NCI-H446 treated with DMSO at 0.1 percent for 48 hours (cell line): ENCODE measurements at places on chromosomes 6 and 20.

DNA sequence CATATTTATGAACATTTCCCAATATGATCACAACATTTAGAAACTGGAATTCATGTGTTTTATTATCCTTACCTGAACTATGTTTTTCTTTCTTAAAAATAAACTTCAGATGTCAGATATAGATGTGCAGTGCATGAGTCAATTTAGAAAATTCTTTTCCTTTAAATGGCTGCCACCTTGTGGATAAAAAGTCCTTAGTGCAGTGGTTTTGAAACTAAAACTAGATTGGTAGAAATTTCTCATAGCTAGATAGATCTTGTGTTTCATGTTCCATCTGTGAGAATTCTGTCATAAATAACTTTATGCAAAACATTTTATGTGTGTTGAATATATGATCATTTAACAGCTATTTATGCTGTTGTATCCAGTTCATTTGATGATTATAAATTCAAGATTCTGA lies 134.9 kb downstream of the KLHL32 start:
- DNase-seq, result peak; percentile 20

GRCh38 chr20:41468994-41469600 lies 102.5 kb upstream of the EMILIN3 start:
- DNase-seq, result no peak

GRCh38 chr6:169490246-169490641 lies 211.6 kb downstream of the WDR27 start:
- no peak for DNase-seq

GRCh38 chr6:145233955-145234354 lies 501.4 kb downstream of the EPM2A start:
- no peak for DNase-seq

DNA sequence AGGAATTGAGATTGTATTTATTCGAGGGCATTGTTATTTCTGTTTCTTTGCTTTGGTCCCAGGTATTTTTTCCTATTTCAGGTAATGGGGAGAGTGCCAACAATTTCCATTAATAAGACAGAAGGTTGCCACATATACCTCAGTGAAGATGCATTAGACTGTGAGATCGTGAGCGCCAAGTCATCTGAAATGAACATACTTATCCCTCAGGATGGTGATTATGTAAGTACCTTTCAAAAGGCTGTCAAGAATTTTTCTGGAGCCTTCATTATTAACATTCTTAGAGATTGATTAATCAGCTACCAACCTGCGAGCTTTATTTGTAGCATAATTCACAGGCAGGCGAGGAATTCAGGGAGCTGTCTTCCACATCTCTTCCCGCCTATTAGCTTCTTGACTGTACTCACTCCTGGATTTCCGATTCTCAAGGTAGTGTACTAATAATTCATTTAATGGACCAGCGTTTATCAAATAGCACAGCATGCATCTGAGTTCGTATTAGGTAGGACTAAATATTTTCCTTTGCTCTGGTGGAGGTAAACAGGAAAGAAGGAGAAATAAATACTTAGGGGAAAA lies 48.6 kb upstream of the FAM8A1 start:
- no peak for DNase-seq

DNA sequence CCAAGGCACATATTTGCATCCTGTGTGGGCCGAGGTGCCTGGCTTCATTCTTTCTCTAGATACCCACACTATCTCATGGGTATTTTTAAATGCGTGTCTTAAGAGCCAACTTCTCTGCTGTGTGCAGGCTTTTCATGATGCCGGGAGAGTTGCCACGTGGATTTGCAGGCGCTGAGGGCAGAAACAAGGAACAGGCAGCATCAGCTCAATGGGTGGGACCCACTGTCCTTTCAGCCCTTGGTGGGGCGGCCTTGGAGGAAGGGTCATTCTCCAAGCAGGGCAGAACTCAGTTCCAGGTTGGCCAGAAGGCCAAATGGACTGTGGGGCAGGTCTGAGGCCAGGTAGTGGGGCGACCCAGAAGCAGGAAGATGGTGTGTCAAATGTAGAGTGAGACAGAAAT lies 84.7 kb downstream of the PHACTR3 start:
- DNase-seq, result no peak

DNA sequence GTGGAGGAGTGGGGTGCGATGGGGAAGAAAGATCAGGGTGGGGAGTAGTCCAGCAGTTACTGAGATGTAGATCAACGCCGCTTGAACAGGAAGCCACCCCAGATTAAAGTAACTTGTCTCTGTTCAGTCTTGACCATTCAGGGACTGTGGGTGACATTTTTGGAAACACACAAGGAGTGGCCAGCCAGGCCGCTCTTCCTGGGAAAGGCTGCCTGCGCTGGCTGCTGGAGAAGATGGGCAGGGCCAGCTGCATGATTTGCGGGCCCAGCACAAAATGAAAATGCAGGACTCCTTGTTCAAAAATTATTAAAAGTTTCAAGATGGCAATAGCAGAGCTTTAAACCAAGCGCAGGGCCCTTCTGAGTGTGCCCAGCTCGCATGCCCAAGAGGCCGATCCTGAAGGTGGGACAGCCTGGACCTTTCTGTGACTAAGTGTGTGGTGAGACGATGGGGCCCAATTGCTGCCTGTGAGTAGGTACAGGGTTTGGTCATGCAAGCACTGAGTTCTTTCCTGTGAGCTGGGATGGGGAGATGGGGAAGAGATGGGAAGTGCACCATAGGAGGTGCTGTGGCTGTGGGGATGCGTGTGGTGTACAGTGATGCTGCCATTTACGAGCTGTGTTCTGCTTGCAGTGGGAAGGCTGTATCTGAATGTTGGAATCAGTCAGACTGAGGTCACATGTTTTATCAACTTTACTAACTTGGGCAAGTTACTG lies 51.3 kb downstream of the DAAM2 start:
- DNase-seq, result no peak

GRCh38 chr6:155402656-155403304 lies 52.9 kb downstream of the NOX3 start:
- no peak for DNase-seq

DNA sequence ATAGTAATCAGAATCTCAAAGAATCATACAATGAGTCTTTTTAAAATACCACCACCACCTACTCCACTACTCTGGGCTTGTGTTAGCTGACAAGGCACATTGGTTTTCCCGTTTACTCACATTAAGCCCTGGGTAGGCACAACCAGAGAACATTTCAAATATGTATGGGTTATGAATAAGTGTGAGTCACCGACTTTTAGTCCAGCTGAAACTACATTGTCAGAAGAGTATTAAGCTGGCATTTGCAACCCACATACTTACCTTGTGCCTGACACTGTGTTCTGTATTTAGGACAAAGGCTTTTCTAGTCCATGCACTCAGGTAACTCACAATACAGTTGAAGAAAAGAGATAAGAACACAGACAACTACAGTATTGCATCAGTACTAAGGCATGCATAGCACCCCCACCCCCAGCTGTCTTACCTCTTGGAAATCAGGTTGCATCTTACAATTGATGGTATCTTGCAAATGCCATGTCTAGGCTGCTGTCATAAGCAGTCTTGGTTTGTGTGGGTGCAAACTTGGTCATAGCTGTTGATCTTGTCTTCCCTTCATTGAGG lies 40.3 kb upstream of the AHI1 start:
- DNase-seq, result no peak

DNA sequence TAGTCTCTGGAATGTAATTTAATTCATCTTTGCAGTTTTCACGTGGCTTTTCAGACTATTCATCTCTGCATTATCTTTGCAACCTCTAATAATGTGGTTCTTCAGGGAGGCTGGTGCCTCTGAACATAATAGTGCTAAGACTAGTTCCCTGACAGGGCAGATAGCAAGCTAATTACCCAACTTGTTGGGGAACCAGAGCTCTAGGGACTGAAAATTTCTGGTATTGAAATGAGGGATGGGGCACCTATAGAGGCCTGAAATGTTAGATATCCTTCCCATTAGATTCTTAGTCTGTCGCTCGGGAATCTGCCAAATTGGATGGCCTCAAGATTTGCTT lies 693.6 kb upstream of the MAP3K7 start:
- no peak for DNase-seq

DNA sequence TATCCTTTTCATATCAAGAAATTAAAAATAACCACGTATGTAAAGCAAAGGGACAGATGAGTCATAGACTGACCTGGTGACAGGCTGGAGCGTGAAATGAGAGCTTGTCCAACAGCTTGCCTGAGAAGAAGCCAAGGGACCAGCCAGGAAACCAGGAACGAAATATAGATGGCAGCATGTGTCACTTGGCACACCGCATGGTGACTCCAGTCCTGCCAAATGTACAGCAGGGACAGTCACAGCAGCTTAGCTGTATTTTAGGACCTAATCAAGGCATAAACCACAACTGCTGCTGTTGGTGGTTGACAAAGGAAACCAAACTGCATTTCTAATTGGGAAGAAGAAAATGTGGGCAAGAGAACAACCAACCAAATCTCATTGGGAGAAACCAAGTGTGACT lies 755.0 kb downstream of the TFAP2A start:
- no peak for DNase-seq

GRCh38 chr20:4671015-4671414 lies 50.7 kb upstream of the PRND start:
- DNase-seq, result no peak

GRCh38 chr6:154353626-154354025 lies 3.0 kb downstream of the IPCEF1 start:
- DNase-seq, result no peak

DNA sequence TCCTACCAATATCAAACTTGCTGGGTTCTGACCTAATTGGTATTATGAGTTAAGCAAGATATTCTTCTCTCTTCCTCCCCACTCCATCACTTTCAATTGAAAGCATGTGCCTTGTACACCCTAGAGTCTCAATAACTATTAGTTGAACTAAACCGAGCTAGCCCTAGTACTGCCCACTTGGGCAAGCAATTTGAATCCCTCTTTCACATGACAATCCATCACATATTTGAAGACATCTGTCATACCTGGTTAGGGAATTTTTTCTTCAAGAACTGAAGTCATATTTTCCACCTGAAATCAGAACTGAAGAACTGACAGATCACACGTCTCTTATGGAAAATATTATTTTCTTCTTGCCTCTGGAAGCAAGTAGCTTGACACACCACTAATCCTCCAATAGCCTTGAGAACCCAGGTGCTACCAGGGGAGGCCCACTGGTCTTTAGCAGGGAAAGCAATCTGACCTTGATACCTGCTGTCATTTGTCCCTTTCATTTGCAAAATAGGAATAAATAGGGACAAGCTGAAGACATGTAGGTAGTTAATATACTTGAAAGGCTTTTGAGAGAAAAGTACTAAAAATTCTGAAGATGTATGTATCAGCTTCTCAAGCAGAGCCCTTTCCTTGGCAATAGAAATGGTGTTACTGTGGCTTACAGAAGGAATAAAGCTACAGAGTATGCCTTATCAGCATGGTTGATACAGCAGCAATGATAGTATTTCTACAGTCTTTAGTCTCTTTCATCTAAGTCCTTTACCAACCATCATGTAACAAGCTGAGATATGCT lies 71.4 kb downstream of the GJA10 start:
- no peak for DNase-seq

DNA sequence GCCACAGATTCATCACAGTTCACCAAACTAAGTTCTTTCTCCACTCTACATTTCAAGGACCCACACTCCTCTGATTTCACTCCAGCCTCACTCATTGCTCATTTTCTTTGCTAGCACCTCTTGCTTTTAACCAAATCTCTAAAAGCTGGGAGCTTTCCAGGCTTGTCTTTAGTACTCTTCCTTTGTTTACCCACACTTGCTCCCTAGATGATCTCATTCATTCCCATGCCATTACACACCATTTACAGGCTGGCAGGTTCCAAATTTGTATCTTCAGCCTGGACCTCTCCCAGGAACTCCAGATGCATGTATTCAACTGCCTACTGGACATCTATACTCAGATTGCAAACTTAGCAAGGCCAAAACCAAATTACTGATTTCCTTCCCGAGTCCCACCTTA lies 5.3 kb upstream of the GUCA1B start:
- DNase-seq, result no peak

- no peak for DNase-seq
Measured at GRCh38 chr6:17665132-17665531, 41.6 kb downstream of the NUP153 start.

DNA sequence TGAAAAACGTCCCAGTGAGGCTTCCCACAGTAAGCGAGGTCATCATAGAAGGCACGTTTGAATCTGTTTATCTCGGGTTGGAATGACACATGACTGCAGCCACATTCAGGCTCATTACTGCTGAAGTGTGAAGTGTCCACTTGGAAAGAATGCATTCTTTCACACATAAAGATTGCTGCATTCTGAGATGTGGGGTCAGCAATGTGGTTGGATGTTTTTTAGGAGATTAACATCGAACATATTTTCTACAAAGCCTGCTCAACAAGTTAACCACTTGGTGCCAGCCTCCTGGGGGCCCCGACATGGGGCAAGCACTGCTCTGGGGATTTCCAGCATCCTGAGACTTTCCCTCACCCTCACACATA lies 79.9 kb downstream of the BMP6 start:
- DNase-seq, result no peak

DNA sequence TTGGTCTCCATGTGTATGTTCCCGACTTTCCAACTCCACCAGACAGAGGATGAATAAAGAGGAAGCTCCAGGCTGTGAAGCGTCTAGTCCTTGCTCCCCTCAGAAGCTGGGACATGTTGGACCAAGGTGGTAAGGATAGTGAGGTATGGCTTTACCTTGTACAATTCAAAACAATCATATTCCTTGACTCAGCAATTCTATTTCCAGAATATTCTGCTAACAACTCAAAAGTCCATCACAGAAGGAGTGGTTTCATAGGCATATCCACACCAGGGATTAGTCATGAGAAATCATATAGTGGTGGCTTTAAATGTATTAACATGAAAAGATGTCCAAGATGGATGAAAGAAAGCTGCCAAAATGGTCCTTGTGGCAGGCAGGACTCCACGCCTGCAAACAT lies 19.8 kb downstream of the FKBP1A start:
- no peak for DNase-seq

GRCh38 chr20:47620808-47621805 lies 119.4 kb downstream of the NCOA3 start:
- DNase-seq, result peak; percentile 54

- DNase-seq, result no peak
Measured at GRCh38 chr20:60669211-60669610, 582.9 kb upstream of the CDH4 start.

- DNase-seq, result no peak
Measured at GRCh38 chr6:125987026-125987617, 782 bp downstream of the TRMT11 start.

DNA sequence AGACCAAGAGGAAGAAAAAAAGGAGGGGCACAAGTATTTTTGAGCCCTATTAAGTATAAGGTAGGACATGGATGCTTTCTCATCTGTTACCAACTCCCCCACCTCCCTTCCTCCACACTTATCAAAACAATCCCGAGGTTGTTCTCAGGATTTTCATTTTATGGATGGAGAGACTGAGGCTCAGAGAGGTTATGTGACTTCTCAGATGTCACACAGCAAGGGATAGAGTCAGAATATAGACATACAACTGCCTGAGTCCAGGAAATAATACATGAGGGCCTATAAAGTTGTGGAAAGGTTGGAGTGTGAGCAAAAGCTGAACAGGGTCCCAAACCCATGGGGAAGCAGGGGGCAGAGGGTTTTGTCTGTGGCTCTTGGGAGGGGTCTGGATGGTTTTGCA lies 19.3 kb downstream of the KCNK17 start:
- no peak for DNase-seq

- DNase-seq, result no peak
Measured at GRCh38 chr6:15626878-15627674, 35.8 kb downstream of the DTNBP1 start.
